Islet precursor cell (in vitro differentiated cells): ENCODE measurements at places on chromosomes 4 and X.

GRCh38 chrX:14344172-14344940 lies 185.0 kb upstream of the GLRA2 start:
- DNase-seq: no peak

GRCh38 chr4:23932186-23932585 lies 42.3 kb upstream of the PPARGC1A start:
- peak; percentile 56 for DNase-seq

GRCh38 chrX:21493226-21493830 lies 119.1 kb downstream of the CNKSR2 start:
- no peak for DNase-seq

DNA sequence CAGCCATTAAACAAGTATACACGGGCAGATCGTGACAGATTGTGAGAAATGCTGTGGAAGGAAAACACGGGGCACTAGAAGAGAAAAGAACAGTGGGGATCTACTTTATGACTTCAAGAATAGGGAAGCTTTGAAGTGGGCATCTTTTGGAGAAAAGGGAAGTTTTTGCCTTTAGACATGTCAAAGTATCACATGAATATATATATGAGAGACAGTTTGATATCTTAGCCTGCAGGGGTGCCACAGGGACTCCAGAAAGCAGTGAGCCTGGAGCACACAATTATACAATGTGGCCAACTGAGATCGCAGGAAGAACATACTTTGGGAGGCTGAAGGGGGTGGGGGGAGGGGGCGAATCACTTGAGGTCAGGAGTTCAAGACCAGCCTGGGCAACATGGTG lies 35.7 kb downstream of the RELL1 start:
- DNase-seq: no peak

GRCh38 chr4:569958-570667 lies 6.0 kb downstream of the TMEM271 start:
- no peak for DNase-seq

GRCh38 chr4:104905546-104905945 lies 241.1 kb upstream of the TET2 start:
- no peak for DNase-seq

- DNase-seq: no peak
Observed at GRCh38 chr4:121143131-121143530, 21.0 kb downstream of the TNIP3 start.

DNA sequence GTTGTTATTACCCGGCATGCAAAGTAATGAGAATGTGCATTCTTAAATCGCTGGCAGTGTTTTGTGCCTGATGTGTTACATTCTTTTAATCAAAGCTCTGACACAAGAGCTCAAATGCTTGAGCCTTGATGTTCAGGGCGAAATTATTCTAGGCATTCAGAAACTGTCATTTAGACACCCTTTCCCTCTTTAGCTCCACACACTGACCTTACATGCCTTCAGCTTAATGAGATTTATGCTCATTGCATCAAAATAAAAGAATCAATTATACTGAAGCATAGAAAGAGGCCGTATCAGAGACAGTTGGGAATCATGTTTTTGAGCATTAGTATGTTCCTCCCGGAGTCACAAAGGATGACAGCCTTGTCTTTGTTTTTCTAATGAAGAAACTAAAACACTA lies 56.7 kb downstream of the FAM114A1 start:
- DNase-seq: no peak

DNA sequence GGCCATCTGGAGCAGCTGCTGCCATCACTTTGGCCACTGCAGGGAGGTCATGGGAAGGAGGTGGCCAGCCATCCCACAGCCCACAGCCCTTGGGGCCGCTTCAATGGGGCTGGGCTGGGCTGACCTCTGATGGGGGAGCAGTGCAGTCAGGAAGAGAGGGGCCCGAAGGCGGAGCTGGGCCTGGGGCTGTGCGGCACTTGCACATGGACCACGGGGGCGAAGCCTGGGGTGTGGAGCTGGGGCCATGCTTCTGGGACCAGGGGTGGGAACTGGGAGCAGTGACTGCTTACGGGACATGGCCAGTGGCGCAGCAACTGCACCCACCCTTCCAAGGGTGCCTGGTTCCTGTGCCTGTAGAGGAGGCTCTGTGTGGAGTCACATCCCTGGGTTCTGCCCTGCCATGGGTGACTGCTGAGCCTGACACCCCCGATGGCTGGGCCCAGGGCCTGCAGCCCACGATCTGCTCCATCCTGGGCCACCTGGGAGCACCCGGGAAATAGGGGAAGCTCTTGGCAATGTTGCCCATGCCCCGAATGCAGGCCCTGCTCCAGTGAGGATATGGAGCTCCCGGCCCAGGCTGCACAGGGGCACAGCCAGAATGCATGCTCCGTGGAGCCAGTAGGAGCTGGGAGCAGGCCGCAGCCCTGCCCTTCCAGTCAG lies 22.4 kb upstream of the SULT1B1 start:
- no peak for DNase-seq
